ENCODE measurements at places on chromosomes 5 and 9. TPM values are rescaled to one million over a fixed set of nuclear protein-coding genes. Genes with fewer than 3 reads are reported as not detected.

ADRB2 gene
- total RNA-seq, result 1.7 TPM

ACOT12 gene
- total RNA-seq, result not detected

DNA sequence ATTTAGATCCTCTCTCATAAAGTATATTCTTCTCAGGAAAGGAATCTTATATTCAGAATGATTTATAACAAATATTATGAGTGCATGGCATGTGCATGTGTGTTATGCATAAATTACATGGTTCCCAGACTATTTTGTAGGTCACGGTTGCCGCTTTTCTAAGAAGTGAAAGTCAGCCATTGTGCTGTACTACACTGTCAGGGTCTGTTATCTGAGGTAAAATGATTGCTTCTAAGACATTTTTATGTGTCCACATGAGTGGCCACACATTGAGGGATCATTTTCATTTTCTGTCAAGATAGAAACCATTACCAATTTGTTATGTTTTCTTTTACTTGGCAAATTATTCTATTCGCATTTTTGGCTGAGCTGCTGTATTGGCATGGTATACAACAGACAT is 210.8 kb downstream of the CWC27 start:
- DNase-seq, result no peak

DNA sequence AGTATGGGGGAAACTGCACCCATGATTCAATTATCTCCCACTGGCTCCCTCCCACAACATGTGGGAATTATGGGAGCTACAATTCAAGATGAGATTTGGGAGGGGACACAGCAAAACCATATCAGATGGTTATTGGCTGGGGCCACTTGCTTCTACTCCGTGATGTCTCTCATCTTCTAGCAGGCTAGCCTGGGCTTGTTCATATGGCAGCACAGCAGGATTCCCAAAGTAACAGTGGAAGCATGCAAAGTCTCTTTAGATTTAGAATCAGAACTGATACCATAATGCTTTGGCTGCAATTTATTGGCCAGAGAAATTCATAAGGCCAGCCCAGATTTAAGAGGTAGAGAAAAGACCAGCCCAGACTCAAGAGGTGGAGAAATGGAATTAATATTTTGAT is 126.2 kb downstream of the PTTG1 start:
- DNase-seq, result no peak

GRCh38 chr5:173868096-173868880 is 19.9 kb upstream of the CPEB4 start:
- DNase-seq, result peak; percentile 41

CCL19 gene
- total RNA-seq, result not detected

DNA sequence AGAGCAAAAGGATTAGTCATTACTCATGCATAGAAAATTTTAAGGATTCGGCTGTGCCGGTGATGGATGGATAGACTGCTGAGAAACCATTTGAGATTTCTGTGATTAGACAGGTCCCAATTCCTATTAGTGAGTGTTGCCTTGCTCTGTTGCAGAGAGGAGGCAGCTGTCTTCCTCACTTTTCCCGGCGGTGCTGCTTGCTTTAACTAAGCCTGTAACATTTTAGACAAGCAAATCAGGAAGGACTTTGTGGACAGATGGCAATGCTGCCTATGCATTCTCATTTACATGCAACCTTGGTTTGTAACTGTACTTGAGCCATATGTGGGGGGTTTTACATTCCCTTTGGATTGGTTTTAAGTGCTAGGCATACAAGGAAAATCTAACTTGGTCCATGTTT is 1176.3 kb downstream of the CDH18 start:
- DNase-seq, result no peak

TAF11L7 gene
- total RNA-seq, result not detected

DNA sequence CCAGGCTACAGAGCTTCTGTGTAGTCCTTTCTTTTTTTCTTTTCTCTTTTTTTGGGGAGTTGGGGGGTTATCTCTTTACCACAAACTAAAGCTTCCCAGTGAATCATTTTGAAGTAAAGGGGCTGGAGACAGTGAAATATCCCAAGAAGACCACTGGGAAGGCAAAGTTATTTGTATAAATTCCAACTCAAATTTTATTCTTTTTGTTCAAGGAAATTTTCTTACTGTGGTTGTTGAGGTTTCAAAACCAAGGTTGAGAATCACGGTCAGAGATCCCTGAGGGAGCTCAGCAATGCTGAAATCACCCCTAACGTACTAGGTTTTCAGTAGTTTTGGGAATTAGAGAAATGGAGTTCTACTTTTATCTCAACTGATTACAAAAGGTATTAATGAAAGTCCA is 175.7 kb downstream of the ARHGEF28 start:
- no peak for DNase-seq

GAS1 gene
- total RNA-seq, result 136 TPM

DNA sequence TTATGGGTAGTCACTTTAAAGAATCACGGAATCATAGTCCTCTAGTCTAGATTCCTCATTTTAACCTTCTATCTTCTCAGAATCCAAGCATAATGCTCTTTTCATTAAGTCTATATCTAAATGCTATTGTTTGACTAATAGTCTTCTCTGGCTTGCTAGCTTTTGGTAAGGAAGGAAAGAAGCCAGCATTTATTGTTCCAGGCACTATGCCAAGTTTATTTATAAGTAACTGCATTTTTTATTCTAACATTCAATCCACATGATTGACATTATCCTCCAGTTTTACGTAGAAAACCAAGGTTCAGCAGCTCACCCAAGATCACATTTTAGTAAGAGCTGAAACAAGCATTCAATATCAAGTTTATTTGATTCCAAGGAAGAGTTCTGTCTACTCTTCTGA is 254.2 kb downstream of the SAXO1 start:
- DNase-seq, result no peak

NRARP gene
- 0.32 TPM for total RNA-seq

GRCh38 chr5:95891499-95891898 is 69.0 kb upstream of the GLRX start:
- DNase-seq, result no peak

GRCh38 chr9:106218854-106219253 is 524.5 kb downstream of the TMEM38B start:
- DNase-seq, result no peak

DNA sequence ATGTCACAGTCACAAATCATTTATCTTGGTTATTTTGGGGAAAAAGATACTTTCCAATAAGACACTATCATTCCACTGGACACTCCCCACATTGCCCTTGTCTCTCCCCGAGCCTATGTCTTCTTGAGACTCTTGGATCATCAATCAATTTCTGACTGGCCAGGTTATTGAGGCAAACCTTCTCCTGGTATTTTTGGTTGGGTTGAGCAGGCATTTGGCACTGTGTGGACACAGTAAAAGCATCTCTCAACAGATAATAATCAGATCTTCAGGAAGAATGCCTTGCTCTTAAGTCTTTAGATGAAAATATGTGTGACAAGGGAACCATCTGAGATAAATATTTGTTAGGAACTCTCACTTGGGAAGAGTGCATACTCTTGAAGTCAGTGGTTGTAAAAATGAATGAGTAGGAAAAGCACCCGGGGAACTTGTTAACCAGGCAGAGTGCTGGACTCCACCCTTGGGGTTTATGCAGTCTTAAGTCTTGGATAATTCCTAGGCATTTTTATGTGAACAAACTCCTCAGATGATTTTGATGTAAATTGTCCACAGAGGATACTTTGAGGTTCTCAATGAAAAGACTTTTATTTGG is 223.8 kb upstream of the CLINT1 start:
- DNase-seq, result no peak

PCAT7 gene
- total RNA-seq, result 0.64 TPM

WDR38 gene
- not detected for total RNA-seq

RASGRF2 gene
- total RNA-seq, result 3.9 TPM

DNA sequence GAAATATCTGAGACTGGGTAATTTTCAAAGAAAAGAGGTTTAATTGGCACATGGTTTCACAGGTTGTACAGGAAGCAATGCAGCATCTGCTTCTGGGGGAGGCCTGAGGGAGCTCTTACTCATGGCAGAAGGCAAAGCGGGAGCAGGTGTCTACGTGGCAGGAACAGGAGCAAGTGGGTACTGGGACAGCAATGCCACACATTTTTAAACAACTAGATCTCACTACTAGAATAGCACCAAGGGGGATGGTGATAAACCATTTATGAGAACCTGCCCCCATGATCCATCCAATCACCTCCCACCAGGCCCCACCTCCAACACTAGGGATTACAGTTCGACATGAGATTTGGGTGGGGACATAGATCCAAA is 47.6 kb upstream of the HOMER1 start:
- DNase-seq, result no peak

BNC2 gene
- total RNA-seq, result 41.6 TPM

DNA sequence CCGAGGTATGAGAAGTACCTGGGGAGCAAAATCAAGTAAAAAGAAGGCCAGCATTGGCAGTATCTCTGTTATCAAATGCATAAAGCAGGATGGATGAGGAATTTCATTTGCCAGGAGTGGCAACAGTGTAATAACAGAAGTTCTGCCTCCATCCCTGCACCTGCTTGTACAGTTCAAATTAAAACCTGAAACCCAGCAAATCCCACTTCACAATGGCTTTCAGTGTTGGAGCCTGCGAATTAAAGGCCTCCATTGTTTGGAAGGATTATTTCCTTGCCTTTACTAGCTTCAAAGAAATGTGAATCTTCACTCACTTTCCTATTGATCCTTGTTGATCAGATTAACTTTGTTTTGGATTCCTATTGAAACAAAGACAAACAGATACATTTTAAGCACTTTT is 31.5 kb upstream of the IRX1 start:
- DNase-seq, result no peak

GRCh38 chr9:22913518-22913917 is 466.9 kb downstream of the DMRTA1 start:
- no peak for DNase-seq

DNA sequence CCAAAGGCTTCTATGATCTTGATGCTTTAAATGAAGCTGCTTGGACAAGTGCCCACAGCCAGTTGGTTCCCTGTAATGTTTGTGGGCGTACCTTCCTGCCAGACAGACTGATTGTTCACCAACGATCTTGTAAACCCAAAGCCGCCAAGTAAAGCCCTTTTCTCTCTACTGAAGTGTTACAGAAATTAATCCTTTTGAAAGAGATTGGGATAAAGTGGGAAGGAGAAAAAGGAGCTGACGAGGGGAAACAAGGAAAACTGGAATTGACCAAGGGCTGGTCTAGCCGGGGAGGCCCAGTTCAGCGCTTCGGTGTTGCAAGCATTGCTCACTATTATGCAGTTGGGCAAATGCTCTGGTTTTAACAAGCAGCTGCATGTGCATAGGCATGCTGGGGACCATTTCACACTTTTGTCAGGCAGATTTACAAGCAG is 53.2 kb downstream of the ZNF474 start:
- peak; percentile 80 for DNase-seq

SMAD5 gene
- total RNA-seq, result 85.1 TPM

DNA sequence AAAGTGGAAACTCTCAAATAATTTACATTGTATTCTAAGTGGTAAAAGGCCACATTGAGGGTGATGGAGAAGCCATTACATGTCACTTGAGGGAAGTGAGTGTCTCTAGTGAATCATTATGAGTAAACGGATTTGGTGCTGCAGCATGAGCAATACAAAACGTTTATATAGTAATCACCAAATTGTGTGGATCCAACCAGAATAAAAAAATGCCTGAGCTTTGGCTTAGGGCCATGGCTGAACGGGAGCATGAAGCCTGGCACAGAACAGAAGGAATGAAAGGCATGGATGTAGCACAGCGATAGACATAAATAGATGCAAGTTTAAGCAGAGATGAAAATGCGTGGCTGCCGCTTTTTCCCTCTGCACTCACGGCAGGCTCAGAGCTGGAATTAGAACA is 58.3 kb downstream of the PTTG1 start:
- no peak for DNase-seq

DNA sequence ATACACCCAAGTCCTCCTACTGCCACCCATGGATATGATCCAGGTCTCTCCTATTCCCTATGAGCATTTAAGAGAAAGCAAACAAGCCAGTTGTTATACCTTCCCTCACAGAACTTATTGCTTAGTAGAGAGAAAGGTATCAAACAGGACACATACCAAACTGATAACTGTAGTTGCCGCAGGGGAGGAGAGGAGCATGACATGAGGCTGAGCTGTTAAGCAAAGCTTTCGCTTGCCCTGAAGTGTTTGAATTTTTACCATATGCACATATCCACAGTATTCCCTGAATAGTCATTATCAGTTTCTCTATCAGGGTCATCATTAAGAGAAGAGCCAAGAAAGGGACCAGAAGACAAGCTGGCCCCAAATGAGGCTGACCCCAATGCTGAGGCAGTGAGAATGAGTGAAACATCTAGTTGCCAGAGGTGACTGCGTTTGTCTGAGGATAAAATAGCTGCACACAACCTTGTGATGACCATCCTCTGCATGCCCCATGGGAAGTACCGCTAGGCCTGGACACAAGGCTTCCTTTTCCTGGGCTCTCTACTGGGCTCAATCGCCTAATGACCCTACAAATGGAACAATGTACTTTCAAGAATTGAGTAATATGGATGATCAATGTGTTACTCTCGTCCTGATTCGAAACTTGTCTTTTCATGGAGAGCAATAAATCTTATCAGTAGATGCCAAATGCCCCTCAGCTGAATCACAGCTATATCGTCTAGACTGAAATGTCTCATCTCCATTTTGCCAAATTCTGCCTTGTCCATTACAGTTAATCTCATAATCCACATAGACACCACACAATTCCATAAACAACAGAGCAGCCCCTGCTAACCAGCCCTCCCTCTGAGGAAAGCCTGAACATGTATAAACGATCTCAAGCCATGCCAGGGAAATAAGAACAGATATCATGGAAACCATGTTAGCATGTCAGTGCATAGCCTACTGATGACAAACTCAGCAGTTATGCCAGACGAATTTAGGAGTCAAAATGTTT is 4.3 kb upstream of the IFNK start:
- DNase-seq, result no peak

GRCh38 chr9:93673021-93673838 is 96.8 kb downstream of the PHF2 start:
- no peak for DNase-seq
